ENCODE measurements at places on chromosomes 3 and 15.

- no peak for DNase-seq
Observed at GRCh38 chr3:55185380-55185779, 257.5 kb upstream of the LRTM1 start.

GRCh38 chr3:177211503-177212277 is 14.4 kb upstream of the TBL1XR1 start:
- peak; percentile 64 for DNase-seq

GRCh38 chr15:67172172-67172571 is 82.3 kb downstream of the AAGAB start:
- no peak for DNase-seq

GRCh38 chr15:92407321-92407720 is 13.6 kb downstream of the ST8SIA2 start:
- DNase-seq, result no peak

GRCh38 chr3:142664819-142665218 is 59.0 kb upstream of the TRPC1 start:
- DNase-seq, result no peak

DNA sequence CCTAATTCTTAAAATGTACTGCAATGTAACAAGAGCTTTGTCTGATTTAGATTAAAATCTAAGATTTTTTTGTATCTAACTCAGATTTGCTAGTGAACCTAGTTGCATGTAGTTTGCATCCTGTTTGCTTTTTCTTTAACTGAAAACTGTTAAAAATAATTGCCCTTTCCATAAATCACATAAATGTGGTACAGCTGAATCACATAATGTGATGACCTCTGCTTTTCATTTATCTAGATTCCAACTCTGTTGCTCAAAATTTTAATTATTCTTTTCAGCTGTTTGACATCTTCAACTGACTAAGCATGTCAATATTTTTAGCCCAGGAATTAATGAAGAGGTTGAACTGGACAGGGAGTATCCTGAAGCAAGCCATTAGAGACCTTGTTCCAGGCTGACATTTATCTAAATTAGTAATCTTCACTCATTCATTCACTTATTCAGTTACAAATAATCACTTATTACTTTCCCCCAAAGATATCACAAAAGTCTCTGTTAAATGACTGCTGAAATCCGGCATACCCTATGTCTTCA is 101.9 kb upstream of the PLXND1 start:
- DNase-seq, result no peak

DNA sequence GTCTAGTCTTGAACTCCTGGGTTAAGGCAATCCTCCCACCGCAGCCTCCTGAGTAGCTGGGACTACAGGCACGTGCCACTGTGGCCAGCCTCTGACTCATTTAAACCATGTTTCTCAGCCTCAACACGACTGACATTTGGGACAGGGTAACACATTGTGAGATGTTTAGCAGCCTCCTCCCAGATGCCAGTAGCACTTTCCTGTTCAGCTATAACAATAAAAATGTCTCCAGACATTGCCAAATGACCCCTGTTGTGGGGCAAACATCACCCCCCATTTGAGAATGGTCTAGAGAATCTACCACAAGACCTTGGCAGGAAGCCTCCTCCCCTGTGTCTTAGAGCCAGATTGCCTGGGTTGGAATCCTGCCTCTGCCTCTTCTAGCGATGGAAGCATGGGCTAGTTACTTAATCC is 8.4 kb downstream of the TMEM40 start:
- no peak for DNase-seq

DNA sequence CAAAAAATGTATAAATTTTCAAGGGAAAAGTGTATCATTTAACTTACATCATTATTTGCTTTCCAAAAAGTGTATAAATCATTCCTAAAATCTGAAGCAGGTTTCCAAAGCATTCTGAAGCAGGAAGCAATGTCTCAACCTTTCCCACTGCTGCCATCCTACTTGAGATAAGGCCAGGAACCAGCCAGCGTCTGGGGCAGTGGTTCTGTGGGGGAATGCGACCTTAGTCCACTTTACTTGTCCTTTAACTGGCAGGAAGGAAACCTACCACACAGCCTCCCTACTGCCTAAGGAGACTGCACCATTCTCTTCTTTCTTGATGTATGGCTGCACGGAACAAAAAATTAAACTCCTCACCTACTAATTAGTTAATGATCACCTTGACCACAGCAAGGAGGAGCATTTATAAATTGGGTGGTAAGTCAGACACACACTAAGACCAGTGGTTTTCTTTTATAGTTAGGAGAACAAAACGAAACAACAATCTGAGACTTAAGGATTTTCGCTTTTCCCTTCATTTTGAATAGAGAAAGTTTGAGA is 3.7 kb downstream of the SORD start:
- no peak for DNase-seq

- no peak for DNase-seq
Observed at GRCh38 chr3:11910971-11911531, 64.4 kb upstream of the TAMM41 start.

DNA sequence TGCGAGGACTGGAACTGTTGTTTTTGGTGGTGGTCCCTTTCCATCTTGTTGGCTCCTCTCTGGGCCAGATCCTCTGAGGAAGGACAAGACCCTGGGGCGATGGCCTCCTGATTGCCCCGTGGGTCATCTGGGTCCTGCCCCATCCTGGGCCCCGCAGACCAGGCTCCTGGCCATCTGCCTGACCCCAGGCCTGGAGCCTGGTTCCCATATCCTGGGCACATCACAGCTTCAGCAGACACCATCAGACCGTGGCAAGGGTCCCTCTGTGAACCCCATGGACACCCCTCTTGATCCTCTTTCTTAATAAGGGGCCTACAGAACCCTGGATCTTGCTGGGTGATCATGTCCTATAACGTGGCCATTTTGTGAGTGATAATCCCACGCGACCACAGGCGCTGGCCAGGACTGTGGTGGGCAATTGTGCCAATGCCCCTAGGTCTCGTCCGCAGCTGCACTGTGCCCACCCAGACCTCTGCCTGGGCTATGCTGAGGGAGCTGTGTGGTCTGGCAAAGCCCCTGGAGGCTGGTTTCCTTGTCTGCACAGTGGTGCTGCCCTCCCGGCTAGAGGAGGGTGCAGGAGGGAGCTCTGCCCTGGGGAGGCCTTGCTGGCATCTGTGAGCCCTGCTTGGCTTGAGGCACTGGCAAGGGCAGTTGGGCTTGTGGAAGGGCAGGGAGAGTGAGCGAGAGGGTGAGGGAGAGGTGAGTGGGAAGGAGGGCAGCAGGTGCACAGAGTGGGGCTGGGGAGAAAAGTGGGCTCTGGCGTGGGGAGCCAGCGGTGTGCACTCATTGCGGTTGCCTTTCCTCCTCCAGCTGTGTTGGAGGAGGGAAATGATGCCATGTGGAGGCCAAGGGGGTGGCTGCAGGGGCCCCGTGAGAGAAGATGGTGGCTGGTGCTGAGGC is 53.1 kb upstream of the PRR23E start:
- no peak for DNase-seq

GRCh38 chr3:156389449-156389950 is 165.4 kb downstream of the SSR3 start:
- no peak for DNase-seq

GRCh38 chr3:56137415-56137814 is 330.9 kb downstream of the ERC2 start:
- peak; percentile 27 for DNase-seq

DNA sequence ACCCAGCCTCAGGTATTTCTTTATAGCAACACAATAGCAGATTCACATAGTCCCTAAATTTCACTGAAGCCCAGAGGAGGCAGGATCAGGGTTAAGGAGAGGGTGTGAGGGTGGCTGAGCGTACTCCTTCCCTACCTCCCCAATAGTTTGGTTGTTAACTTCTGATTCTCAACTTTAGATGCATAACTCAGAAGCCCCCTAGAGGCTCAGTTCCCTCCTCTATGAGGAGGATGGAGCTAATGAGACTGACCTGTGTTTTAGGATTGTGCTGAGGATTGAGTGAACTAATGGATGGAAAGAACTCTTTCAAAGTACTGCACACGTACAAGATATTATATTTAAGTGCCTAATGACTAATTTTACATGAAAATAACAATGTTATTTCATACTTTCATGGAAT is 249.3 kb upstream of the SOX14 start:
- DNase-seq, result no peak

DNA sequence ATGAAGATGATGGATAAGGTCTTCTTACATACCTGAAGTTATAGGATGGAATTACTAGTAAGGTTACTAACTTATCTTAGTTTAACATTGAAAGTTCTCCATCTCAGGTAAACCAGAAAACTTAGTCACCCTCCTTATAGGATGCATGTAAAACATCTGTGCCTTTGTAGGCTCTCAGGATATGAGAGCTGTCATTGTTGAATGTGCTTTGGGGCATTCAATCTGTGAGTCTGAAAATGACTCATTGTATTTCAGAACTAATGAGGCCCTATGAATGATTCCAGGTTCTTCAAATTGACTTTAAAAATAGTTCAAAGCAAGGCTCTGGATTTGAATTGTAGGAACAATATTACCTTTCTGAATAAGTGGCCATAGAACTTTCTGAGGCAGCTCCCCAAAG is 237.7 kb upstream of the AZI2 start:
- no peak for DNase-seq

GRCh38 chr3:80496452-80496851 is 728.7 kb upstream of the ROBO1 start:
- DNase-seq, result no peak

DNA sequence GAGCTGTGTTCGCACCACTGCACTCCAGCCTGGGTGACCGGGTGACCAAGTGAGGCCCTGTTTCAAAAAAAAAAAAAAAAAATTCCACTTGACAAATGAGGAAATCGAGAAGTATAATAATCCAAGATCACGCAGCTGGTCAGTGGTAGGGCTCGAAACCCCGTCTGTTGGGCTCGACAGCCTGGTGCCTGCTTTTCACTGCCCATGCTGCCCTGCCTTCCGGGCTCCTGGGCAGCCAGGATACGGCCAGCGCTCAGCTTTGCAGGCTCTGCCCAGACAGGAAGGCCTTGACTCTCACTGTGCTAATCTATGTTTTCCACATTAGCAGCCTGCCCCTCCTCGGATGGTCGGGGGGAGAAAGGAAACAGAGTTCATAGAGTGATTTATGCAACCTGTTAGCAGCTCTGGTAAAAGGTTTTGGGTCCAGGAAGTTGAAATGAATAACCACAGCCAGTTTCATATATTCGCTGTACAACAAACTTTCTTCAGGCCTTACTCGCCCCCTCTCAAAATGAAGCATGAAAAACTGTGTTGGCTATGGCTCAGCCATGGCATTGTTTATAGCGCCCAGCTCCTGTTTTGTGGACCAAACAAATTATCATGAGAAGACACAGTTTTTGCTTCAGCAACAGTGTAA is 108.8 kb downstream of the XXYLT1 start:
- DNase-seq, result no peak

DNA sequence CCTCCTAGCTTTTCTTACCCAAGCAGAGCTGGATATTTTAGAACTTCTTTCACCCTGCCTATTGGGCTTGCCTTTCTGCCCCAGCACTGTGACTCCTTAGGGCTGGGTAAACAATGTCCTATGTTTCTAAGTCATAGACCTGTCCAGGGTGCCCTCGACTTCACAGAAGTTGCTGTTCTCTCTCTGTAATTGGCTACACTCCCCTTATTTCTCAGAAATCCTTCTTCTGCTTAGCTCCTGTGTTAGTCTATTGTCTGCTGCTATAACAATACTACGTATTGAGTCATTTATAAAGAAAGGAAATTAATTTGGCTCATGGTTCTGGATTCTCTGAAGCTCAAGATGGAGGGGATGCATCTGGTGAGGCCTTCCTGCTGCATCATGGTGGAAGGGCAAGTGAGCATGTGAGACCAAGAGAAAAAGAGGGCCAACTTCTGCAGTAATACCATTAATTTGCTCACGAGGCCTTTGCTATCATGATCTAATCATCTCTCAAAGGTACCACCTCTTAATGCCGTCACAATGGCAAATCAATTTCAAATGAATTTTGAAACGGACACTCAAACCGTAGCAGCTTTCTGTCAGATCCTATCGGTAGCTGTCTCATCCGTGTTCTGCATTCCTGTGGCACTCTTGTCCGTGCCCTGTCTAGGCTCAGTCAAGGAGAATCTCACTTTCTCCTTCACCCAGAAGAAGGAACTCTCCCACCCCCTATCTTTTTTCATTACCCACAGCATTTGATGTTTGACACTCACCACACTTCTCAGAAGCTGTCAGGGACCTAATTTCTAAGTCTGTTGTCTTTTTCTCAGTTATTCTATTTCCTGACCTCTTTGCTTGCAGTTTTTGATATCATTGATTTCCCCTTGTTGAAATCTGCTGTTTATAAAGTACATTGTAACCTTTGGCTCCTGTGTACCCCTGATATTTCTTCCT is 22.3 kb upstream of the GPR171 start:
- no peak for DNase-seq

DNA sequence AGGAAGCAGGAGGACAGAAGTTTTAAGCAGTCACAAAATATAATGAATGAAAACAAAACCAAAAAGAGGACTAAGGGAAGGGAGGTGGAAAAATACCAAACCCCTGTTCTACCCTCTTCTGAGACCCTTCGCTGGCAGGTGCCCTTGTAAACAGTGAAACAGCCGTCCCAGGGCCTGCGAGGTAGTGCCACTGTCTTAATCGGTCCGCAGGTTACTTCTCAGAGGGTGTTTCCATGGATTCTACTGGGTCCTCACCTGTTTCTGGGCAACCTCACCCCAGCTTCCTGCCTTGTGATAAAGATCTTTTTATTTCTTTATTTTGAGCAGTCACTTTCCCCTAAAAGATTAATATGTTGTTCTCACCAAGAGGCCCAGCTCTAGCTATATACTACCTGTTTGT is 65.3 kb downstream of the SLC30A4 start:
- no peak for DNase-seq

GRCh38 chr15:29680465-29681165 is 141.7 kb downstream of the TJP1 start:
- DNase-seq, result no peak

DNA sequence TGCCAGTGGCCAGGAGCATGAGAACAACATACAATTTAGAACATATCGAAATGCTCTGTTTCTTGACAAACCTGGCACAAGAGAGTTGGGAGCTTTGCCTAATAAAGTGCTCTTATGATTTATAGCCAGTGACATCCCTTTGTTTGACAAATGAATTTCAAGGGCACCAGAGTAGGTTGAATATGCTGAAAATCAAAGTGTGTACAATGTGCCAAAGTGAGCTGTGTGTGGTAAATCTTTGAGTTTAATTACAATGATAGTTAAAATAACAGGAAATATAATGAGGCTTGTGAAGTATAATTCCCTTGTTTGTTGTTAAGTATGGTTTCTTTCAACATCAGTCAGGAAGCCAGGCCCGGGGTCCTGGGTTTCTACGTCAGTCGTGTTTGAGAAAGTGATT is 211.9 kb downstream of the EBLN2 start:
- DNase-seq, result no peak

GRCh38 chr15:67095912-67096311 is 30.5 kb downstream of the SMAD3 start:
- no peak for DNase-seq

- no peak for DNase-seq
Observed at GRCh38 chr15:72932472-72932871, 119.8 kb upstream of the NEO1 start.

Measured in SHP77 (cell line).